ENCODE measurements at places on chromosomes 4 and X.

- no peak for DNase-seq
Observed at GRCh38 chr4:99834569-99834968, 17.9 kb downstream of the DAPP1 start.

DNA sequence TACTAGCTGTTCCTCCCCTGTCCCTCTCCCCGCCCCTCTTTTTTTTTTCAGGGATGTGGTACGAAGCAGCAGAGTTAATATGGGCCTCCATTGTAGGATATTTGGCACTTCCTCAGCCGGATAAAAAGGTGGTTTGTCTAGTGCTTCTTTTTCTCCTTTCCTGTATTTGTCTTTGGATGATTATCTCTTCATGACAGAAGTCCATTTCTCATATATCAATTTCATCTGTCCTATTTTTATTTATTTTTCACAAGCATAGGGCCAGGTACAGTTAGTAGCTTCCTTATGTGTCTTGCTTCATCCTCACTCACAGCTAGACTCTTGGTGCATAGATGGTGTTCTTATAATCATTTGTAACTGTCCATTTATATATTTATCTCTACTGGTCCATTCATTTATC, 89.6 kb downstream of the NEUROG2 start:
- no peak for DNase-seq

- no peak for DNase-seq
Observed at GRCh38 chr4:87853108-87853507, 20.3 kb downstream of the MEPE start.

GRCh38 chrX:101410461-101410860, 2.4 kb downstream of the HNRNPH2 start:
- no peak for DNase-seq

DNA sequence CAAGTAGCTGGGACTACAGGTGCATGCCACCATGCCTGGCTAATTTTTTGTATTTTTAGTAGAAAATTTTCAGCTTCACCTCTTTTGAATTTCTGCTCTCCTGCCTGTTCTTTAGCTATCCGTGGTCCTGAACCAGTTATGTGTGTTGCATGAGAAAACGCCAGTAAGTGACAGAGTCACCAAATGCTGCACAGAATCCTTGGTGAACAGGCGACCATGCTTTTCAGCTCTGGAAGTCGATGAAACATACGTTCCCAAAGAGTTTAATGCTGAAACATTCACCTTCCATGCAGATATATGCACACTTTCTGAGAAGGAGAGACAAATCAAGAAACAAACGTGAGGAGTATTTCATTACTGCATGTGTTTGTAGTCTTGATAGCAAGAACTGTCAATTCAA, 13.9 kb downstream of the ALB start:
- DNase-seq: no peak

- peak; percentile 93 for DNase-seq
Observed at GRCh38 chrX:48937054-48937907, 18.5 kb upstream of the PIM2 start.

DNA sequence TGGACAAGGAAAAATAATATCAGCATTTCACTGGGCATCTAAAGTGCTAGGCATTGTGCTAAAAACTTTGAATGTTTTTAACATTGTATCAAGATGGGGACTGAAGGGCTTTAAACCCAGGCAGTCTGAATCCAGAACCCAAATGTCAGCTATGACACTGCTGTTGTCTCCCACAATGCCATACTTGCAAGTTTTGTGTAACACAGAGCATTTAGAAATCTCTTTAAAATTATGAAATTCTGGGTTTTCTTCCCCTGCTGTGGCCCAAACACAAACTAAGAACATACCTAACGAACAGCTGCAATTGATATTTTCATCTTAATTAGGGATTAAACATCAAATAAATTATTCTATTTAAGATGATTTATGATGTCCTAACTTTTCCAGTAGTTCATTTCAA, 66.8 kb upstream of the LSM6 start:
- no peak for DNase-seq

DNA sequence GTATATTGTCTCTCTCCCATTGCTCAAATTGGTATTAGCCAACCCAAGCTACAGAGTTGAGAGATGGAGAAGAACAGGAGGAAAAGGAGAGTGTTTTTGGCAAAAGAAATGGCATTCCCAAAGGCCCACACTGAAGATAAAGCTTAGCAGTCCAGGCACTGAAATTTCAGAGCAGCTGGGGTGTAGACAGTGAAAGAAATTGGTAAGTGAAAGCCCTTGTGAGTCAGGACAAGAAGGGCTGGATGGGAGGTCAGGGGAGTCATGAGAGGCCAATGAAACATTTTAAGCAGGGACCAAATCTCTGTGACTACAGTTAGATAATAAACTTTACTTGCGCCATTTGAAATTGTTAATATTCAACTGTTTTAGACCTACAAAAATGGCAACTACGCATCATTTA, 177.7 kb downstream of the ADAMTS3 start:
- DNase-seq: no peak

DNA sequence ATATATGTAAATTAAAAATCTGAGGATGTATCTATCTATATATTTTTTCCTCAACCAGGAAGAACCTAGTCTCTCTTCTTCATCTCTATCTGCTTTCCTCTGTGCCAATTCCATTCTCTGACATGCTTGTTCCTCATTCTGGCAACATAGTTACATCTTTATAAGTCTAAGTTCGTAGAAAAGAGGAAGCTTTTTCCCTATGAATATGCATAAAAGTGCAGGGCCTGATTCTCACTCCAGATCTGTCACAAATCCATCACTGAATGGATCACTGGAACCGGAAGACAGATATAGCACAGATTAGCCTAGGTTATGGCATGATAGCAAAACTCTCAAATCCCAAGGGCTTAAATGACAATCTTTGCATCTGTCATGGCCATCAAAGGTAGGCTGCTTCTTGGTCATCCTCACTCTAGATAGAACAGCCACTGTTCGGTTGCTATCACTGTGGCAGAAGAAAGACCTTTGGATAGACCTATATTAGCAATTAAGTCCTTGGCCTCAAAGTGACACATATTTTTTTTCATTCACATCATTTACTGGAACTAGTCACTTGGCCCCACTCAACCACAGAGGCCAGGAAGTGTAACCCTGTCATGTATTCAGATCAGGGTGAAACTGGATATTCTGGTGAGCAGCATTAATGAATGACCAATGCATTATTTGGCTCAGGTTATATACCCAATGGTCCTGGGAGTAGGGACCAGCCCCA, 22.2 kb downstream of the DTHD1 start:
- DNase-seq: no peak

GRCh38 chr4:173935622-173936405, 347.7 kb downstream of the FBXO8 start:
- no peak for DNase-seq

DNA sequence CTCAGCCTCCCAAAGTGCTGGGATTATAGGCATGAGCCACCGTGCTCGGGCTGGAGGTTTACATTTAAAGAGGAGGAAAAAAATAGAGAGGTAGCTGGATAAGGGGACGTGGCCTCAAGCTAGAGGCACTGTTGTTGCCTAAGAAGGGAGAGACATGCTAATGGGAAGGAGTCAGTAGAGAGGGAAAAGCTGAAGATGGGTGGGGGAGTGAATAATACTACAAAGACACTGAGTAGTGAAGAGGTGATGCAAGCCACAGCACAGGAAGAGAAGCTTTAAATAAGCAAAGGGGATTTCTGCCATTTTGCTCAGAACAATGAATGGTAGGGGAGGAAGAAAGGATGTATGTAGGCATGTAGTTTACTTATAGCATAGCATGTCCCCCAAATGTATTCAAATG, 11.5 kb upstream of the AP1S2 start:
- DNase-seq: no peak

- no peak for DNase-seq
Observed at GRCh38 chr4:169039251-169039954, 29.3 kb upstream of the CBR4 start.

GRCh38 chr4:107492566-107492965, 227.5 kb downstream of the PAPSS1 start:
- DNase-seq: no peak

DNA sequence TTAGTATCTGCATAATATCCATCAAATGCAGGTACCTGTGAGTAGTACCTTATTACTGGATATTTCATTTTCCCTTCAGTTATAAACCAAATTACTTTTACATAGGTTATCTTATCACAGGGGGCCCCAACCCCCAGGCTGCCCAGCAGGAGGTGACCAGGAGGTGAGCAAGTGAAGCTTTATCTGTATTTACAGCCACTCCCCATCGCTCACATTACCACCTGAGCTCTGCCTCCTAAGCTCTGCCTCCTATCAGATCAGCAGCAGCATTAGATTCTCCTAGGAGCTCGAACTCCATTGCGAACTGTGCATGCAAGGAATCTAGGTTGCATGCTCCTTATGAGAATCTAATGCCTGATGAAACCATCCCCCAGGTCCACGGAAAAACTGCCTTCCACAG, 6.3 kb downstream of the PRSS12 start:
- DNase-seq: no peak

DNA sequence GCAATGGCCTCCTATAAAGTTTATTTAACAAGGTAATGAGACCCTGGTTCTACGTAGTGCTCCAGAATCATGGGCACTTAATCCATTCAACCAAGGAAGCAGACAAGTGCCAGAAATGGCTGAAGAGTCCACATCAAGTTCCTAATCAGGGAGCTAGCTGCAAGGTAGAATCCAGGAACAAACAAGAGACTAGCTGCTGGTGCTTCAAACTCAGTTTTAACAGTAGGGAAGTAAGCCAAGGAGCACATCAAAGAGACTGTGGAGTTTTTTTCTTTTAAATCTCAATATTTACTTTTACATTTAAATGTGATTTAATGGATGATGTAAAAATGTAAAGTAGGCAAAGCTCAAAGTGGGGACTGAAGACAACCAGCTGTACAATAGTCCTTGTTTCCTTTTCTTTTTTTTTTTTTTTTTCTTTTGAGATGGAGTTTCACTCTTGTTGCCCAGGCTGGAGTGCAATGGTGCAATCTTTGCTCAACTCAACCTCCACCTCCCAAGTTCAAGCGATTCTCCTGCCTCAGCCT, 630.4 kb downstream of the CCSER1 start:
- no peak for DNase-seq

DNA sequence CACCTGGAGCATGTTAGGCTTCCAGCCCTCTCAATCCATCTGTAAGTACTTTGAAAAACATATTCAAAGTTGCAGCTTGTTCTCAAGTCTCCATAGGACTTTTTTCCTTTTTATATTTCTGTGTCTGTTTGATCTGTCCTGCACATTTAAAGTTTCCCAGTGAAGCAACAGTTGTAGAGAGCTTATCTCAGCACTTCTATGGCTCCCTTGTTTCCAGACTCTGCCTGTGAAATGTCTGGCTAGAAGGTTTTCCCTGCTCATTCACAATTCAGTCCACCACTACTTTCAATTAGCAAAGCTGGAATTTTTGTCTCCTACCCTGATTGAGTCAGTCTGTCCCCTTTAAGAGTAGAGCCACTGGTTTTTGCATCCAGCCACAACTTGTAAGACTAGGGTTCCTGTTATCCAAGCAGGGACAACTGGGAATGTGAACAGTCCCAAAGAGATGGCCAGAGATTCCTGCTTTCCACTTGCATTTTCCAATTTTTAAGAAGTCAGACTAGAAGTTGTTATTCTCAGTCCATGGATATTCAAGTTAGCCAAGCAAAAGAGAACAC, 116.1 kb downstream of the GASK1B start:
- DNase-seq: no peak

DNA sequence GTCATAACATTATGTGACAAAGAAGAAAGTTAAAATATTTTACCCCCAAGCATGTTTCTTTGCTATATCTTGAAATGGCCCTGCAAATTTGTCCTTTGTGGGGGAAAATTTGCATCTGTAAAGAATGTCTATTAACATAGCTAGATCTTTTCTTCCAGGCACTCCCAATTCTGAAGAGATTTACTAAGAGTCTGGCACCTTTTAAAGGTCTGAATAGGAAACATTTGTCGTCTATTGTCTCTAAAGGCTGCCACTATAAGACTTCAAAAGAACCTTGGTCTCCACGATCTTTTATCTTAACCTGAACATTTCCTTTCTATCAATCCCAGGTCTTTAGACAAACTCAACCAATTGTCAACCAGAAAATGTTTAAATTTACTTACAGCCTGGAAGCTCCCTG, 128.6 kb upstream of the VCX start:
- no peak for DNase-seq

DNA sequence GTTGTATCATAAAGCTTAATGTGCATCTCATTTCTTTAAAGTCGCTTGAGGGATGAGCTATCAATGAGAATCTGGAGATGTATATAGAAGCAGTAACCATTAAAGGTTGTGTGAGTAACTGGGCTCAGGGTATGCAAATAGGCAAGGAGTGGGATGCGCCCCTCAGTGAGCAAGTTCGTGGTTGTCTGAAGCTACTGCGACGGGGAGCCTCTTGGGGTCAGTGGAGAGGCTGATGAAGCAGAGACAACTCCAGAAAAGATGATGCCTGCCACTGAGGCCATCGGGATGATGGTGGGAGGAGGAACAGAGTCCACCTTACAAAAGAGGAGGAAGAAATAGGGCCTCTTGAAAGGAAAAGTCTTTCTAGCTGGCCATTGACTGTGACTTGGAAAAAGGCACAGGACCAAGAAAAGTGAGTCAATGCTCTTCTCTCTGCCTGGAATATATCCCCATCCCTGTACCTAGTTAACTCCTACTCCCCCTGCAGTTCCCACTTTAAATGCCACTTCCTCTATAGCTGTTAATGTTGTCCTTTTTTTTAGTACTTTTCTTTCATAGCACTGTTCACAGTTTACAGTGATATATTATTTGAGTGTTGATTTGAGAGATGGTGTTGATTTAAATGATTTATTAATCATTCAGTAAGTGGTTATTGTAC, 51.4 kb upstream of the LSM6 start:
- DNase-seq: no peak

- no peak for DNase-seq
Observed at GRCh38 chrX:48490661-48491060, 14.7 kb downstream of the FTSJ1 start.

DNA sequence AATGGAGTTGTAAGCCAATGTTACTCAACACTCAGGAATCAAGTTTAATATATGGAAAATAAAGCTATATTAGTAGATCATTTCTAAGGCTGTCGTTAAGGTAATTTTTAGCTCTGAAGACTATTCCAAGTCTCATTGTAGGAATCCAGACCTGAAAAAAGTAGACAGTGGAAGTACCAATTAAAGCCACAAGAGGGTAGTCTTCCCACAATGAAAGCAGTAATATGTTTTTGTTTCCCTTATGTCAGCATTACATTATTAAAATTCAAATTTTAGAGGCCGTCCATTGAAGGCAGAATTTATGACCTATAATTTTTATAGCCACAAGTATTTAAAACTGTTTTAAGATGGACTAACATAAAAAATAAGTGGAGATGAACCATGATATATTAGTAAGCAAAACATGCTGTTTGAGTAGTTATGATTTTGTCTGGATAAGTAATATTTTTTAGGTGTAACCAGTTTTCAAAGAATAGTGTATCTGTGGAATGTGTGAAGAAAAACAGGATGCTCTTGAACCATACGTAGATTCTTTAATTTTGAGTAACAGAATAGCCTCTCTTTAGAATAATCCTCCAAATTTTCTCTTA, 372.6 kb upstream of the TECRL start:
- DNase-seq: no peak

GRCh38 chr4:78379991-78380729, 171.4 kb upstream of the ANXA3 start:
- no peak for DNase-seq
